ENCODE measurements at places on chromosomes 3 and 15. TPM values are rescaled to one million over a fixed set of nuclear protein-coding genes. Genes with fewer than 3 reads are reported as not detected.
A peak's percentile ranks its signal among the peaks of the same experiment; 100 is the strongest.

DNA sequence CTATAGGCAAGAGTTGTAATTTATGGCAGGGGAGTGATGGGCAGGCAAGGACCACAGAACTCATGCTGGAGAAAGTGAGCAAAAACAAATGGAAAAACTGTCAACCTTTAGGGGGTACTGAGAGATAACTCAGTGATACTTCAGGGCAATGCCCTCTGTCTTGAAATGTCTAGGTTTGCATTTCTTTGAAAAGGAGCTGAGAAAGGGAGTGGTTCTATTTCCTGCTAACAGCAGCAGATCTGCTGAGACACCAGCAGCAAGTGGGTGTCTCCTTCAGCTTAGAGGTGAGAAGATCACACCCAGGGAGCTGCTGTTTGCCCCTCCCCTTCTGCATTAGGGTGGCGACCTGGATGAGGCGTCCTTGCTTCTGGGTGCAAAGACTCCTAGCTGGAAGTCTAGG lies 42.3 kb upstream of the XIRP1 start:
- no peaks in the 10 kb centered on the region for H3K4me1 ChIP-seq
- no peak for DNase-seq
- H3K27ac ChIP-seq, result no peak overlapping the region

DNA sequence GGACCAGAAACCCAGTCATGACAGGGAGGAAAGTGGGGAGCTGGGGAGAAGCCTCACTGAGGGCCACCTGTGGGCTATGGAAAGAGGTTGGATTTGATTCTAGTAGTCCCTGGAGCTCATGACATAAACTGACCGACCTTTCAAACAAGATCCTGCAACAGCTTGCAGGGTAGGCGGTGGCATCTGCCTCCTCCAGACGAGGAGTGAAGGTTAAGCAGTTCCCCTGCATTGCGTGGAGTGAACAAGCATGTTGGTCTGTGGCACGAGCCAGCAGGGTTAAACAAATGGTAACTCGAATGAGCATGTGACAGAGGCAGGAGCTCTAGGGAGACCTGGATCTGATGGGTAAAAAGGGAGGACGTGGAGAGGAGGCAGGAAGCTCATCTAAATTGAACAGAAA lies 12.7 kb downstream of the TGM4 start:
- no peak overlapping the region for H3K27ac ChIP-seq
- no peak for DNase-seq
- H3K4me3 ChIP-seq, result no peak overlapping the region
- H3K27me3 ChIP-seq, result peaks cover 6% of the 10 kb centered on the region
- H3K4me1 ChIP-seq, result no peaks in the 10 kb centered on the region

GRCh38 chr3:46029953-46030543 lies 2.8 kb upstream of the XCR1 start:
- no peak for DNase-seq
- H3K27me3 ChIP-seq, result no peaks in the 10 kb centered on the region
- H3K4me1 ChIP-seq, result no peaks in the 10 kb centered on the region
- no peak overlapping the region for H3K4me3 ChIP-seq

The PRSS50 gene
- total RNA-seq, result 0.24 TPM

The FETUB gene
- total RNA-seq, result not detected

DNA sequence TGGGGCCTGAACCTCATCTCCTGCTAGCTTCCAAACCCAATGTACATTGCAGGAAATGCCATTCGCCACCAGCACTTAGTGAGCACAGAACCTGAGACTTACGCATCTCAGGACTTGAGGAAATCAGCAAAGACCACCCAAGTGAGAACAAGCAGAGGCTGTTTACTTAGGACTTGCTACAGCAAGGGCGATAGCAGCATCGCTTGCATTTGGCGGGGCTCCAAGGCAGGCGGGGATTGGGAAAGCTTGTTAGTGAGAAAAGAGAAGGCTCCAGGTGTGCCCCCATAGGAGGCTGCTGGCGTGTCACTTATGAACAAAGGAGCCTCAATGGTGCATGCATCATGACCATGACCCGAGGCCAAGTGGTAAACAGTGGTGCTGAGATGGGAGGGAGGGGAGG lies 19.7 kb downstream of the SLC6A20 start:
- H3K27me3 ChIP-seq, result no peaks in the 10 kb centered on the region
- DNase-seq, result no peak
- no peaks in the 10 kb centered on the region for H3K4me1 ChIP-seq
- H3K4me3 ChIP-seq, result no peak overlapping the region
- H3K36me3 ChIP-seq, result no peaks in the 10 kb centered on the region

DNA sequence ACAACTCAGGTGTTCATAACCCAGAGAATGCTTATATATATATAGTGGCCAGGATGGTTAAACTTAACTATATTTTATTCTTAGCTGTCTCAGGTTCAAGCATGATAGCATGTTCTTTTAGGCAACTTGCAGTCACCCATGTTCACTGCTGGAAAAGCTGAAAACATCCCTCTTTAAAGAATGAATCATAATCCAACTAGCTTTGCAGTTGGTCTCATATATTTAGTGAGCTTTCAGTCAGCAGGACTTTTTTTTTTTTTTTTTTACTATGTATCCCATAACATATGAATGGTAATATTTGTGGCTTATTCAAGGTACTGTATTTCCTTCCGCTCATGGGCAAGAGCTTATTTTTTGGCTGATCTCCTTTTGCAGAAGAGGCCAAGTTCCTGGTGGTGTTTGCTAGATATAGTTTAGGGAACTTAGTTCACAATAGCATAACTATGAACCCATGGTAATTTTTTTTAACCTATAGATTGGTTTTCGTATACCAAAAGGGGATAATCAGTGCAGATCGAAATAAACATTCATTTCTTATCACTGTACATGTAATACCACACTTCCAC lies 77.6 kb downstream of the CMSS1 start:
- H3K4me1 ChIP-seq, result no peaks in the 10 kb centered on the region
- no peaks in the 10 kb centered on the region for H3K36me3 ChIP-seq
- H3K27ac ChIP-seq, result peak overlapping the region; percentile 14
- DNase-seq, result no peak

- H3K4me1 ChIP-seq, result no peaks in the 10 kb centered on the region
- H3K4me3 ChIP-seq, result peak within 1 kb of the TSS; percentile 2
- H3K27ac ChIP-seq, result no peak within 1 kb of the TSS
- no peaks in the 10 kb centered on the region for H3K27me3 ChIP-seq
Measured at GRCh38 chr15:59611276-59612260, at the start of gene GCNT3. Gene GCNT3 (plus strand): TSS chr15:59611783. CDS start chr15:59618239, 6,456 bp downstream.

The SFMBT1 gene
- total RNA-seq, result 12.9 TPM

The ERC2 gene
- 2.7 TPM for total RNA-seq

- H3K4me1 ChIP-seq, result peaks cover 58% of the 10 kb centered on the region
- no peak overlapping the region for H3K27ac ChIP-seq
- H3K4me3 ChIP-seq, result no peak overlapping the region
Measured at GRCh38 chr3:169970847-169971246, 4.2 kb downstream of the SEC62 start.

DNA sequence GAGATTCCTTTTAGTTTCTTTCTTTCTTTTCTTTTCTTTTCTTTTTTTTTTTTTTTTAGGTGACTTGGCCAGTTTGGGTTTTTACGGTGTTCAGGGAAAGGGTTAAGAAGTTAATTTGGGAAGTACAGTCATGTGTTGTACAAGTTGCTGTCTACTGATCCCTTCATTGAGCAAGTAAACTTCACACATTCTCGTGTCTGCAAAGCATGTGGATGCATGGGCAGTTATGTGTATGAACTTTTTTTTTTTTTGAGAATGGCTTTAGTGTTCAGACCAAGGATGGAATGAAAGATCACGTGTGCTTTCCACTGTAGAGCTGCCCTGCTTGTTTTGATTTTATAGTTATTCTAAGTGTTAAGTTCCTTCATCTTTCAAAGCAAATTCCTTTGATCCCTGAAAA lies 132.3 kb downstream of the PGPEP1L start:
- peaks cover 55% of the 10 kb centered on the region for H3K4me1 ChIP-seq
- H3K4me3 ChIP-seq, result no peak overlapping the region
- no peaks in the 10 kb centered on the region for H3K27me3 ChIP-seq
- DNase-seq, result no peak
- peak overlapping the region; percentile 90 for H3K27ac ChIP-seq
- H3K36me3 ChIP-seq, result no peaks in the 10 kb centered on the region

- no peak for DNase-seq
- H3K27ac ChIP-seq, result no peak overlapping the region
Measured at GRCh38 chr3:60743631-60744164, 507.6 kb downstream of the FHIT start.

GRCh38 chr3:132318451-132318850 lies 1.2 kb downstream of the ACP3 start:
- peak overlapping the region; percentile 88 for H3K27ac ChIP-seq
- no peaks in the 10 kb centered on the region for H3K36me3 ChIP-seq
- H3K27me3 ChIP-seq, result no peaks in the 10 kb centered on the region
- no peak for DNase-seq
- peak overlapping the region; percentile 29 for H3K4me3 ChIP-seq

DNA sequence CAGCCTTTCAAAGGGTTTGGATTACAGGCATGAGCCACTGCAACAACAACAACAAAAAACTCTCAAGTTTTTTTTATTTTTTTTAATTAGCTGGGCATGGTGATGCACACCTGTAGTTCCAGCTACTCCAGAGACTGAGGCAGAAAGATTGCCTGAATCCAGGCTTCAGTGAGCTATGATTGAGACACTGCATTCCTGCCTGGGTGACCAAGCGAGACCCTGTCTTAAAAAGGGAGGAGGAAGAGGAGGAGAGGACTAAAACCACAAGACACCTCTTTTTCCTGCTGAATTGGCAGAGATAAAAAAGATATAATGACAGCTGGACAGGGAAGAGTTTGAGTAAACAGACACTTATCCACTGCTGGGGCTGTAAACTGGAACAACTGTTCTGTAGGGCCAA lies 22.7 kb upstream of the CHRNB4 start:
- H3K27ac ChIP-seq, result no peak overlapping the region
- no peaks in the 10 kb centered on the region for H3K27me3 ChIP-seq
- no peak for DNase-seq
- no peak overlapping the region for H3K4me3 ChIP-seq

Data from left lung (tissue), 14 donors.